CD4-positive, CD25-positive, alpha-beta regulatory T cell (primary cell): ENCODE measurements at places on chromosomes 12 and 14.
A peak's percentile ranks its signal among the peaks of the same experiment; 100 is the strongest.

DNA sequence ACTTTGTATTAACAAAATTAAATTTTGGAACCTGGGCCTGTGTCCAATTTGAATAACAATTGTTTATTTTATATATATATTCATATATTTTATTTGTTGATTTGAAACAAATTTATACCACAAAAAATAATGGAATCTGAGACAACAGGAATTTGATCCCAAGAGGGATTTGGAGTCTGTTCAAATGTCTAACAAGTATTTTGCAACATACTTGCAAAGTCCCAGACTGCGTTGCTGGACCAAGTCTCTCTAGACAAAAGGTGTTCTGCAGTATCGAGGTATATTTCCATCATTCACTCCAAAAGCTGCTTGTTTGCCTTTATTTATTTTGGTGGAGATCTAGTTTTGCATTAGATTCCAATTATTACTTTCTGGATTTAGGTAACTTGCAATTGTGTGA lies 68.7 kb upstream of the PTPRR start:
- no peak for DNase-seq

DNA sequence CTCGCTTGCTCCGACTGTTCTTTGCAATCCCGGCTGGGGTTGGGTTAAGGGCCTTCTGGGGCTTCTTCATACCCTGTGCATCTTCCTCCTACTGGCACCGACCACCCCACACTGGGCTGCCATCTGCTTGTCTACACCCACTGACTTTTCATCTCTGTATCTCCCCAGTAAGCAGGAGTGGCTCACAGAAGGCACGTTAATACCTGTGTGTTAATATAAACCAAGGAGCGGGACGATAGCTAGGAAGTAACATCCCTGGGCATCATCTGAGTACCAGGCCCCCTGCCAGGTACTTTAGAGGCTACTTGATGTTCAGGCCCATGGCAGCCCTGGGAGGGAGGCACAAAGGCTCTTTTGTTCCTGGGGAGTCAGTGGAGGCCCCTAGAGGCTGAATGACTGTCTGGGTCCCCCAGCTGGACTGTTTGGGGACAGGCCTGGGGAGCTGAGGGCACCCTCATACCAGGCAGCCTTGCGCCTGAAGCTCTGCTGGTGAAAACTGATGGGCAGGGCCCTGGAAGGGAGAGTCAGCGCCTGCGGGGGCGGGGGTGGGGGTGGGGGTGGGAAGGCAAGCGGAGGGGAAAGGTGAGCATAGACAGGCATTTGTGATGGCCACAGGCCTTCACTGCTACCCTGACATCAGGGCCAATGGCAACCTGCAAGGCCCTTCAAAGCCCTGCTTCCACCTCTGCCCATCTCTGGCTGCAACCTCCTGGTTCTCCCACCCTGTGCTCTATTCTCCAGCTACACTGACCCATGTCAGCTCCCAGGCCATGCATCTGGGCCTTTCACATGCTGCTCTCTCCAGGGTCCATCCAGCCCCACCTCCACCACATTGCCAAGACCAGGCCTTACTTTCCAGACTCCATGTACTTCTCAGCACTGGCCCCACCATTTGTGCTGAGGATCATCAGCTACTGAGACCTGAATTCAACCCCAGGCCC lies 34.2 kb upstream of the DEGS2 start:
- DNase-seq, result no peak

- DNase-seq, result no peak
Measured at GRCh38 chr12:109963743-109964429, 32.3 kb downstream of the GIT2 start.

GRCh38 chr12:76636121-76636692 lies 76.6 kb upstream of the OSBPL8 start:
- no peak for DNase-seq

DNA sequence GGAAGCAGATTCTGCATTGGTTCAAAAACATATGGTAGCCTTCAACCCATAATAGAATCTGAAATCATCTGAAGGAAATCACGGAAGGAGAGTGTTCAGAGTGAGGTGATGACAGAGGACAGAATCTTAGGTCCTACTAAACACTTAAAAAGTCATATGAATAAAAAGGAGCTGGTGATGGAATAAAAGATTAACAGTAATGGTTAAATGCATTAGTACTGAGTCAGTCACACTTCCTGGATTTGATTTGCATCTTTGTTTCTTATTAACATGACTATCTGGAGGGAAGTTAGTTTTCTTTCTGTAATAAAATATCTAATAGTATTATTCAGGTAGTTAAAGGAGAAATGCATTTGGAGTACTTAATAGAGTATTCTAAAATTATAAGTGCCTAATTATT lies 296.3 kb upstream of the ATXN7L3B start:
- no peak for DNase-seq

- no peak for DNase-seq
Measured at GRCh38 chr14:85564841-85565527, 35.0 kb downstream of the FLRT2 start.

GRCh38 chr12:88305254-88305890 lies 163.3 kb downstream of the TMTC3 start:
- no peak for DNase-seq

DNA sequence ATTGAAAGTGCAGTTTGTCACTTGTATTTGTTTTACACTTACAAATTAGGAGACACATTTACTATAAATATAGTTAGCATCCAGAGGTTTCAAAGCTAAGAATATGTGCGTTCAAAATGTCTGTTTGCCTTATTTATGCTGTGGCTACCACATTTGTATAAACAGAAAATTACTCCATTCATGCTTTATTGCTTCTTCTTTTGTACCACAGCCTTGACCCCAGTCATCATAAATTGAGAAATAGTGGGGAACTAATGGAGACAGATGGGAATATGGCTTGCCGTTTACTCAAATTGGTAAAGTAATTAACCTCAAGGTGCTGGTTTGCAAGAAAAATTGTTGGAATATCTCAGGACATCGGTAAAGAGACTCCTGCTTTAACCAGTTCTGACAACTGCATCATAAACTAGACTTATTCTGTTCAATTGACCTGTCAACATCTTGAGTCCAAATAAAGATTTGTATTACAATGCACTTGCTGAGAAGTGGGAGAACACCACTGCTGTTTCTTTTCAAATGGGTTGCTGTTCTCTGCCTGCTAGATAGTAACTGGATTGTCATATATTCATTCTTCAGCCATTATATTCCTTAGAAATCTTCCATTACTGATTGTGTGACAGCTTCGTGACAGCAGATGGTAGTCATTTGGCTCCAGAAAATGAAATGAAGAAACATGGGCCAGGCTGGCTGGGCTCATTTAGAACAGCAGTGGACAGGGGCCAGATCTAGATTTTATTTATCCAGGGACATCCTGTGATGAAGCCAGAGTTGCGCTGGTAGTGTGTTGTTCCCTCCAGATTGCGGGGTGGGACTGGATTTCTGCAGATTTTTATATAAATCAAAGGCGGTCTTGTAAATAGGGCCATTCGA lies 354.4 kb downstream of the EGLN3 start:
- DNase-seq, result no peak

DNA sequence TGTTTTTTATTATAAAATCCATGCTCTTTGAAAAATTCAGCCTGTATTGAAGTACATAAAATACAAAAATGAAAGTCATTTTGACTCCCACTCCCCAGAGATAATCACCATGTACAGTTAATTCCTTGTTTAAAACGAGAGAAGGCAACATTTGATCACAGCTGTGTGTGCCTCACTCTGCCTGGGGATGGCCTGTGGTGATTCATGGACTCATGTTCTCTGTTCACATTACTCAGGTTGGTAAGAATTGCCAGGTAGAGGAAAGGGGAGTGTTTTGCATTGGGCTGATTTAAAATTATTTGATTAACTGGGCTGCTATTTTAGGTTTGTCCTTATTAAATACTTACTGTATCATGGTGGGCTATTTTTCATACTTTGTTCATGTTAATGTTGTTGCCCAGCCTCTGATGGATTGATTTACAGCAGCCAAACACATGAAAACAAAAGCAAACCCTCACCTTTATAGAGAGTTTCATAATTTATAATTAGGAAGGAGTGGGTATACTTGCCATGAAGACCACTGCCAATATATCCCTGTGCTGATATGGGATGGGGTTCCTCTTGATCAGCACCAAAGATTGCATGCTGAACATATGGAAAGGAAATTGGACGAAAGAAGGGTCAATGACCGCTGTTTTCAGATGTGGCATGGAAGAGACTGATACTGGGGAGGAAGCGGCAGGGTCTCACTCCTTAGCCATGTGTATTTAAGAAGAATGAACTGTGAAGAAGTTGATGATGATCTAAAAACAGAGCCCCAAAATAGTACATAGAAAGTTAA lies 3.0 kb downstream of the ZBTB1 start:
- DNase-seq, result no peak

DNA sequence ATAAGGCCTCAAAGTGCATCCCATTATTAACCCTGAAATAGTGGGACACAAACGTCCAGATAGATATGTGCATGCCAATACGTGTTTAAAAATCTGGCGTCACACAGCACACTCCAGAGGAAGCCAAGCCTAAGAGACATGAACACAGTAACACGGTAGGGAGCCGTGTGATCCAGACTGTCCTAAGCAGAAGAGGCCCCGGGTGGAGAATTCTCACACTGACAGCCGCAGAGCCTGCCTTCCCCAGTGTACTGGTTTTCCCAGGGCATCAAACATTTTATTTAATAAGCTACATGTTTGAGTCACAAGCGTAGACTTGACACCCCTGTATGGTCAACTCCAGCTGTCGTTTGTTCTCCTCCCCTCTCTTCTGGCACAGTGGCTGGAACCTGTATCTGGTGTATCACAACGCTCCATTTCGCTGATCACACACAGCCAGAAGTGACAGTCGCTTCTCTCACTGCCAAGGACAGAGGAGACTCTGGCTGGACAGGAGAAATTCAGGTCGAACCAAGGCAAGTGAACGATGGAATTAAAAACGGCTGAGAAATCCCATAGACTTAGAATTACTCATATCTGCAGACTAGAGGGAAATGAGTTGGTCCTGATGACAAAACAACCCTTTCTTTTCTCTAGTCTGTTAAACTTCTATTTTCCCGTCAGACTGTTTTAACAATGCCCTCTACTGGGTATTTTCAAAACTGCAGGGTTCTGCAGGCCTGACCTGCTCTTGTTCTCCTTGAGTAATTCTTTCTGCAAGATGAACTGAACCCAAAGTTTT lies 359.9 kb downstream of the RGS6 start:
- DNase-seq, result peak; percentile 1

DNA sequence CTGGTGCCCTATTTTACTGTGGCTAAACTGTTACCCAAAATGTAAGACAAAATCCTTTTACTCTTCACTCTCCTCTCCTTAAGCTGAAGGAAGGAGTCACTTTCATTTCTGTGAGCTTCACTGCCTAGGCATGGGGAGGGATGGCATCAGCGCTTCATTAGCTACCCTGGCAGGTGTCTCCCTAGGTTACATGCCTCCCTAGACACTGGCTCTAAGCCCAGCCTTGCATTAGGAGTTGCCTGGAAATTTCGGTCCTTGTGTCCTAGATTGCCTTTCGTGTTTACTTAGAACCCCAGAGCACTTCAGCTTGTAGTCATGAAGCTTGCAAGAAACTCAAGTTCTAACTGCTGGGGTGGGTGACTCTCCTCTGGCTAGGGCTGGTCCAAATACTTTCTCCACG lies 520.5 kb upstream of the STXBP6 start:
- DNase-seq, result no peak

- DNase-seq, result no peak
Measured at GRCh38 chr14:64684091-64684490, 20.1 kb upstream of the PLEKHG3 start.

DNA sequence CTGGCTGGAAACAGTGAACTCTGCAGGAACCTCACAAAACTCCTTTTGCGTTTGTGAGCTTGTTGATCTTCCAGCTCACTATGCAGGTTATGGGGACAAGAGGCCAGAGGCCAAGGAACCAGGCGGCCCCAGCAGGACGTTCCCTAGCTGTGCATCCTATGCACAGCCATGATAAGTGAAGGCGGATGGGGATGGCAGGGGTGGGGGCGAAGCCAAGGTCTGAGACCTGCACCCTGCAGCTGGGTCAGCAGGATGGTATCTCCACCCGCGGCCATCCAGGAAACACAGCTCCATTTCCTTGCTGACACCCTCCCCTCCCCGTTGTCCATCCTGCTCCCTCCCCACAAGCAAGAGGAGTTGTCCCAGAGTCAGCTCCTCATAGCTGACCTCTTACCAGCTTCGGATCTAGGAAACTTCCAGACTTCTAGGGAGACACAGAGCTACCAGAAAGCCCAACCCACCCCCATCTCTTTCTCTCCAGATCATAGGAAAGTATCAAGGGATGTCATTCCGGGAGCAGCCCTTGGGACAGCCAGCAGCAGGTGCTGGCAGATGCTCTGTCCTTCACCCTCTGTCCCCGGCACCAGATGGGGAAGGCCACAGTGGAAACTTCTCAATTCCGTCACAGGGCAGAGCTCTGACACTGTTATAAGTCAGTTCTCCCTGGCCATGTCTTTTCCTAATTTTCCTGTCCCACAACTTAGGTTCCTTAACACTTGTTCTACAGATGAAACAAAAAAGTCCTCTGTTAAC lies 9.4 kb downstream of the ZBTB39 start:
- no peak for DNase-seq

- DNase-seq, result no peak
Measured at GRCh38 chr12:117662220-117662619, 300.8 kb upstream of the NOS1 start.

DNA sequence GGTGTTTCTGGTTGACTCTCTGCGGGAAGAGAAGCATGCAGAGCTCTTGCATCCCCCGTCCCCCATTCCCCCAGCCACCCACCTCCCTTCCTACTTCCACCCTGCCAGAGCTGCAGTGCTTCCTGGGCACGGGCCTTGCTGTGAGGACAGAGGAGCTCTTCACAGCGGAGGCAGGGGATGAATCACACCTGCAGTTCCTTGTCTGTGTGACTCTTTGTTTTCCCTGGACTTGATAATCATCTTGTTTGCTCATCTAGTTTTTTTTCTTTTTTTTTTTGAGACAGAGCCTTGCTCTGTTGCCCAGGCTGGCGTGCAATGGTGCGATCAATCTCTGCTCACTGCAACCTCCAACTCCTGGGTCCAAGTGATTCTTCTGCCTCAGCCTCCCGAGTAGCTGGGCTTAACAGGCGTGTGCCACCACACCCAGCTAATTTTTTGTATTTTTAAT lies 27.8 kb downstream of the ANKRD9 start:
- DNase-seq, result no peak

GRCh38 chr12:97650242-97650641 lies 187.6 kb downstream of the RMST start:
- no peak for DNase-seq

DNA sequence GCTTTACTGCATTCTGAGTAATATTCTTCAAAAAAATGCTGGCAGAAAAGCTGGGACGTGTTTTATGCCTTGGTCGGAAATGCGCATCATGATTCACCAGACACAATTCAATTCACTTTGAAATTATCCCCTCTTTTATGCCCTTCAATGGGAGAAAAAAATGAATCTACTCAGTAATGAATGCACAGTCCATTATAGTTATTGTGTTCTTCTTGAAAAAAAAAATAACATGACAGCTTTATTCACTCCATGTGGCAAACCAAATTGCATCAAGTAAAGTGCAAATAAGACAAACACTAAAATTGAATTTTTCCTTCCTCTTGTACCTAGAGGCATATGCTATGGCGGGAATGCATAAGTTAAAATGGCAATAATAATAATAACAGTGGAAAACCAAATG lies 159.4 kb upstream of the IFNG-AS1 start:
- no peak for DNase-seq
